ENCODE measurements at places on chromosomes 5 and 9.

GRCh38 chr5:52648726-52649125 lies 139.0 kb upstream of the ITGA1 start:
- DNase-seq = no peak

DNA sequence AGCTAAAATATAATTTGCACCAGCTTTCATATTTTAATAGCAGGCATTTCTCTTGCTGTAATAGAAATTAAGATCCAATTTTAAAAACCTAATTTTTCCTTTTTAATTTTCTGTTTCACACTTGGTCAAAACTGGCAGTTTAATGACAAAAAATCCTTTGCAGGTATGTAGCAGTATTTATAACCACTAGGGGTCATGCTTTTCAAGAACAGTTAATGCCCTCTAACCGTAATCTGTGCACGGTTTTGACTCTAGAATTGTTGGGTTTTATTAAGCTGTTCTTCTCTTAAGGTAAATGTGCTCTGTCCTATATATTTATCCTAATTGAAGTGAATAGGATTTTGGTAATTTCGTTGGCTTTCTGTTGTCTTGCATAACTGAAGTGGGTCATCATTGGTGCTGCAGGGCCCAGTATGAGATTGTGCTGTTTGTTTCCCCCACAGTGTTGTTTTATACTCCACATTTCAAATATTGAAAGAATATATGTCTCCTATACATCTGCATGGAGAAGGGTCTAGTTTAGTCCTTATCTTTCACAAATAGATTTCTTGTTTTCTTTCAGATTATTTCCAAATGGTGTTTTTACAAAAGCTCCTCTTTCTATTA lies 107.4 kb downstream of the SCAMP1 start:
- DNase-seq = no peak

DNA sequence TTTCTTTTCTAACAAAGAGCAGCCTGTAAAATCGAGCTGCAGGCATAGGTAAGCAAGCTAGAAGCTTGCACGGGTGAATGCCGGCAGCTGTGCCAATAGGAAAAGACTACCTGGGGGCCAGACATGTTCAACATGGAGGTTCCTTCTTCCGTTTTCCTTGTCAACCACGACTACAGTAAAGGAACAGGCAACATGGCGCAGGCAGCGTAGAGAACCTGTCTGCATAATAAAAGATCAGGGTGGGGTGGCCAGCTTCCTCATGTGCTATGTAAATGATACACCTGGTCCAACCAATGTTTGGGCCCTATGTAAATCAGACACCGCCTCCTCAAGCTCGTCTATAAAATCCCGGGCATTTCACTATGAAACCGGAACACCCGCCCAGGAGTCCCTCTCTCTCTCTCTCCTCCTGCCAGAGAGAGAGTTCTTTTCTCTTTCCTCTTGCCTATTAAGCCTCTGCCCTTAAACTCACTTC lies 103.8 kb upstream of the LIFR start:
- DNase-seq = no peak

GRCh38 chr9:8850914-8851313 lies 1051.3 kb upstream of the DMAC1 start:
- DNase-seq = no peak

DNA sequence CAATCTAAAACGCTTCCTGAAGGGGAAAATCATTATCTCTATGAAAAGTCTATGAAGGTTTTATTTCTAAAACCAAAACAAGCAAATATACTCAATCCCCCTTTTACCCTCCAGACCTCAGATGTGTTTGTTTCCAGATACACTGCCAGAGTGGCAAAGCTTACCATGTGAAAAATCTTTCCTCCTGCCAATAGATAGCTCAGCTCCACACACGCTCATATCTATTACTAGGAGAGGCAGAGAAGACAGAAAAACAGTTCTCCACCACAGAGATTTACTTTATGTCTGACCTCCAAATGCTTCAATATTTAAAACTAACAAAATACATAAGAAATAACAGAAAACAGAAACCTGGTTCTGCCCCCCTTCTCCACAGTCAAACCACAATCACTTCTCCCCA lies 7.0 kb downstream of the IRX2 start:
- no peak for DNase-seq

GRCh38 chr9:127550751-127551150 lies 61.3 kb upstream of the STXBP1 start:
- no peak for DNase-seq

DNA sequence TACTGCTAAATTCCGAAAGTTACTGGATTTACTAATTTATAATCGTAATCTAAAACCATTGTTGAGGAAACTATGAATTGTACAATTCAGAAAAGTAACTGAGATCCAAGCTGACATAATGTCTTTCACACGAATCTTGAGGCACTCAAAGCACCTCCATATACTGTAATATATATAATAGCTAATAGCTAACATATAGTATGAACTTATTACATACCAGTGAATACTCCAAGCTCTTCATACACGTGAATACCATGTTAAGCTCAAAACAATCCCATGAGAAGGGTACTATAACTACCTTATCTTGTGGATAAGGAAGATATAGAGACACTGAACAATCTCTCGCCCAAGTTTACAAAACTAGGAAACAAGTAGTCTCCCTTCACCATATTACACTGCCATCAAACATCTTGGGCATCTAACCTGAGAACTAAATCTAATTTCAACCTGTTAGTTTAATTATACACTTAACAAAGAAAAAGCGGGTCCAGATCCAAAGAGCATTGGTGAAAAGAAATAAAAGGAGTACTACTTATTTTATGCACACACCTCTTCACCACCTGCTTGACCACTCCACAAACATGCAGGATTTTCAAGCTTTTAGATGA lies 1.0 kb downstream of the NUDCD2 start:
- DNase-seq = no peak

DNA sequence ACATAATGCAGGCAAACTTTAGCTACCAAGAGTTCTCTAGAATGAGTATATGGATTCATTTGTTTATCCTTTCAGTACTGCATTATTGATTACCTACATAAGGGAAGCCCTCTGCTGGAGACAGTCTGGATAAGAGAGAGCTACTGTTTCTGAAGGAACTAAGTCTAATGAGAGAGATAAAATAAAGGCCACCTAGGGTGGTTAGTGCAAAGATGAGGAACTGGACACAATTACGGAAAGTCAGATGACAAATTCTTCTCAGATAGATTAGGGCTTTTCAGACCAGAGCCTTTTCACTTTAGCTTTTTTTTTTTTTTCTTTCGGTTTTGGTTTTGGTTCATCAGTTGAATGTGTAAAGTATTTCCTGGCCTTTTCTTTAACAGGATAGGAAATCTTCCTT lies 31.3 kb downstream of the ISOC1 start:
- no peak for DNase-seq

DNA sequence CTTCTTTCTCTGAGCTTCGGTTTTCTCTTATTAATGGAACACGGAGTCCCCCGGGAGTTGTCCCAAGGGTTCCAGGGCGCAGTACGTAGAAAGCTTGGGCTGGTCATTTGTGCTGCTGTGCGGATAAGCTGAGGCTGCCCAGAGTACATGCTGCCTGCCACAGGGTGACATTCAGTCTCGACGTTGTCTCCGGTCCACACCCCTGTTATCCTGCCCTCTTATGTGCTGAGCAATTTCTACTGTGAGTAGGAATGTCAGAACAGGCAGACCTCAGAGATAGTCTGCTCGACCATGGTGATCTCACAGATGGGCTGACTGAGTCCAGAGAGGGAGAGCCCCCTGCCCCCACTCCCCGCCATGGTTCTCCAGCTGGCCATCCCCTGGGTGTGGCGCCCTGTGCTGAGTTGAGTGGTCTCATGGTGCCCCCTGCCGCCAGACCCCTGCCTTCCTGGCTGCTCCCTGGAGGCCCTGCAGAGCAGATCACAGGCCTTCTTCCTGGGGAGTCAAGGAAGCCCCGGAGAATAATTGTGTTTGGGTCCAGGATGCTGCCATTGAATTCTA lies 124.0 kb downstream of the RGS3 start:
- no peak for DNase-seq

GRCh38 chr5:170642066-170642735 lies 138.4 kb downstream of the KCNIP1 start:
- DNase-seq = peak; percentile 84

DNA sequence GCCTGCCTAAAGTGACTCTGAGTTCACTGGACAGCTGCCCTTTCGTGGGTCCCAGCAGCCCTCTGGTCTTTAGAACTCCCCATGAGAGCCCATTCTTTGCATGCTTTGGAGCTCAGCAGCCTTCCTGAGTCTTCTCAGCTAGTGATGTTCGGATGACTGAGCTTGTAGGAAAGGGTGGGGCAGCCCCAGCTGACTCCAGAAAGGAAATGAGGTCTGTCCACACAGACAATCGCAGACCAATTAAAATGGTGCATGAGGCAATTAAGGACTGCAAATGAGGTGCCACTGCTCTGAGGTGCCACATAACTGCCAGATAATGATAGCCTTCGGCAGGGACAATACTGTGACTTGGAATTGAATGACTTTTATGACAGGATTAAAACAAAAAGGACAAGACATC lies 25.4 kb upstream of the TOMM5 start:
- no peak for DNase-seq

GRCh38 chr5:158958021-158958994 lies 141.4 kb downstream of the EBF1 start:
- DNase-seq = no peak

DNA sequence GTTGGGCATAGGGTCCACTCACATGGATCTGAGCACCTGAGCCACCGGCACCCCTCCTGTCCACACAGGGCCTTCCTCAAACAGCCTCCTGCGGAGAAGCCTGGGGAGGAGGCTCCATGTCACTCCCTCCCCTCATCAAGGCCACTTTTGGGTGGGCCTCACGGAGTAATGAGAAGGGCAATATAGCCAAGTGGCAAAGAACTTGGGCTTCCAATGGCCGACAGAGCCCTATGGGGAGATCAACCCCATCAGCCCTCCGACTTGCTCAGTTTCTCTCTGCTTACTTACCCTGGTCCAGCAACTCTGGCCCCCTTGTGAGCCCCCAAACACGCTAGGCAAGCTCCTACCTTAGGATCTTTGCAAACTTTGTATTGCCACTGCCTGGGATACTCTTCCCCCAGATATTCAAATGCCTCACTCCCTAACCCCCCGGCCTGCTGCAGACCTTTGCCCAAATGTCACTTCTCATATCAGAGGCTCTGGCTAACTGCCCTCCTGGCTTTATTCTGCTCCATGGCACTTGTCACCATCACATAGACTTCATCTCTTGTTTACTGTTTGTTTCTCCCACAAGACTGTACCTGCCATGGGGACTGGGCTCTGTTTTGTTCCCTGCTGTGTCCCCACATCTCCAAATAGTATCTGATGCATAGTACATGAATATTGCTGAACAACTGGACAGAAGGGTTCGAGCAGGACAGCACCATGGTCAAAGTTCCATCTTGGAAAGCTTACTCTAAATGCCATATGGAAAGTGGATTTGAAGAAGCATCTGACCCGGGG lies 220.8 kb downstream of the FSTL4 start:
- peak; percentile 81 for DNase-seq

DNA sequence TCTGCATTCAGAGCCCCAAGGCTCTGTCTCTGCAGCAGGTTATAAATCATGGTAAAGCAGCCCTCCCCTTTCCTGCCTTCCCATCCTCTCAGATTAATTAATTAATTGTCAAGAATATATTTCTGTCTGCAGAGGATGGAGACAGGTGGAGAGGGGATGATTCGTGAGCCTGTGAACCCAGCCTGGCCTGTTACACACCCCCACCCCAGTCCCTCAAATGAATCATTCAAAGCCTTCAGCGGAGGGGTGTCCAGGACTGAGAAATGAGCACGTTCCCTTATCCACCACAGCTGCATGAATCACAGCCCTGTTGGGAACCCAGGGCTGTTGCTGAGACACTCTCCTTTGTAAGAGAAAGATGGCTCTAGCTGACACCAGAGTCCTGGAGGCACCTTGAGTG lies 56.0 kb downstream of the NIPAL4 start:
- no peak for DNase-seq

- no peak for DNase-seq
Observed at GRCh38 chr5:67209141-67209771, 12.7 kb upstream of the CD180 start.

DNA sequence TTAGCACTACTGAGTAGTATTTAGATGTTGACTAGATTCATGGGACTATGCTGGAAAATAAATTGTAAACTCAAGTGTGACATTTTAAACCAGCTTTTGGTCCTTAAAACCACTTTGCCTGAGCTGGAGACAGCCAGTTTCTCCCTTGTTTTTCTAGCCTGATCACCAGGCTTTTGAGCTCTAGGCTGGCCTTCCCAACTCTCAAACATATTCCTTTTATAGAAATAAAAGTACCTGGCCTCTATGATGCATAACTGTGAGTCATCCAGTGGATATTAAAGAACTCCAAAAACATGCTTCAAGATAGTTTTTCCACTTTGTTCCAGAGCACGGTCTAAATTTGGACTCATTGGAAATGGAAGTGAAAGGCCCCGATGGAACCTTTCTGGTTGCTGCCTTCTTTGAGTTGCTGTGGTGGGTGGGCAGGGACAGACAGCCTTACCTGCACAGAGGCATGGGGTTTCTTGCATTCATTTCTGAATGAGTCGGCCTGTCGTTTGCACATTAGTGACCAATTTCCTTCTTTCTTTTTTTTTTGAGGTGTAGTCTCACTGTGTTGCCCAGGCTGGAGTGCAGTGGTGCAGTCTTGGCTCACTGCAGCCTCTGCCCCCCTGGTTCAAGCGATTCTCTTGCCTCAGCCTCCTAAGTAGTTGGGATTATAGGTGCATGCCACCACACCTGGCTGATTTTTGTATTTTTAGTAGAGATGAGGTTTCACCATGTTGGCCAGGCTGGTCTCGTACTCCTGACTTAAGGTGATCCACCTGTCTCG lies 43.1 kb downstream of the TRIO start:
- DNase-seq = no peak

DNA sequence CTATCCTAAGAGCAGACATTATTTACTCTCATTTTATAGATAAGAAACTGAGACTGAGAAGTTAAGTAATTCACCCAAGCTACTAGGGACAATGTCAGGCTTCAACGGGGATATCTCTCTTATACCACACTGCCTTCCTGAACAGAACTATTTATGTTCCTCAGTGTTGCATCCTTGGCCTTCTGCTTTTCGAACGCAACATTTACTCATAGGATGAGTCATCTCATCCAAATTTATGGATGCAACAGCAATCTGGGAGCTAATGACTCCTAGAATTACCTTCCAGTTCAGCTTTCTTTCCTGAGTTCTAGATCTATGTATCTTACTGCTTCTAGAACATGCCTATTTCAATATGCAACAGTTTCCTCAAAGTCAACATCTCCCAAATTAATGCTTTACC lies 103.6 kb upstream of the PAM start:
- DNase-seq = no peak

GRCh38 chr5:171390883-171391677 lies 3.4 kb downstream of the NPM1 start:
- no peak for DNase-seq

GRCh38 chr9:71331603-71332002 lies 210.2 kb upstream of the TRPM3 start:
- no peak for DNase-seq

DNA sequence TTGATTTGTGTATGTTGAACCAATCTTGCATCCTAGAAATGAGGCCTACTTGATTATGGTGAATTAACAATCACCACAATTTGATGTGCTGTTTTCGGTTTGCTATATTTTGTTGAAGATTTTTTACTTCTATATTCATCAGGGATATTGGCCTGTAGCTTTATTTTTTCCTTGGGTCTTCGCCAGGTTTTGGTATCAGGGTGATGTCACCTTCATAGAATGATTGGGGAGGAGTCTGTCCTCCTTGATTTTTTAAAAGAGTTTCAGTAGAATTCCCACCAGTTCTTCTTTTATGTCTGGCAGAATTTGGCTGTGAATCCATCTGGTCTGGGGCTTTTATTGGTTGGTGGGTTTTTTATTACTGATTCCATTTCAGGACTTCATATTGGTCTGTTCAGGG lies 115.2 kb downstream of the CPLANE1 start:
- no peak for DNase-seq

Measured in mesenteric fat pad (tissue), 1 donor.